ENCODE measurements at places on chromosomes 12 and 14.

DNA sequence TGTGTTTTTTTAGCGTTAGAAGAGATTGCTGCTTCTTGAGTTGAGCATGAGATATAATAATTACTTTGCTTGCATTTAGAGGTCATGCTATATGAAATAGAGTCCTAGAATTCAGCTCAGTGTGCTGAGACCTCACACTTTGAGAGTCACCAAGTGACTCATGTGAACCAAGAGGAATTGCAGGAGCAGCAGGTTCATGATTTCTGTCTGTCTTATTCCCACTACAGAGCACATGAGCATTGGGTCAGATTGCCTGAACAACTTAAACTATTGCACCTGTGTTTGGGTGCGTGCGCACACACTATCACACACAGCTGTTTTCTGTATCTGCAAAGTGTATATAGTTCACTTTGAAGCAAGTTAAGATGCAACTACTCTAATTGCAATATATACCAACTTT, 109.3 kb downstream of the FGD4 start:
- no peak for DNase-seq

DNA sequence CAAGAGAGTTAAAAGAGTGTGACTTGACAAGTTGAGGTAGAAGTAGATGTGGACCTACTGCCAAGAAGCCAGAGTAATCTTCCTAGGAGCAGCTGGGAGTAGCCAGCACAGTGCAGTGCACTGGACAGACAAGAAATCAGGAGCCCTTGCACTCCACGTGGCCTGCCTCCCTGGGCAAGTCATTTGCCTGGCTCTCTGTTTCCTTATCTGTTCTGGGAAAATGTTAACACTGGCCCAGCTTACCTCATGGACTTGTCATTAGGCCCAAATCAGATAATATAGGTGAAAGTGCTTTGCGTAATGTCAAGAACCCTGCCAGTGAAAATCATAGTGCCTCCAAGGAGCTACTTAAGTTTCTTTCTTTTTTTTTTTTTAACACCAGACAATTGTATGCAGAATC, 19.2 kb downstream of the SLC7A8 start:
- no peak for DNase-seq

DNA sequence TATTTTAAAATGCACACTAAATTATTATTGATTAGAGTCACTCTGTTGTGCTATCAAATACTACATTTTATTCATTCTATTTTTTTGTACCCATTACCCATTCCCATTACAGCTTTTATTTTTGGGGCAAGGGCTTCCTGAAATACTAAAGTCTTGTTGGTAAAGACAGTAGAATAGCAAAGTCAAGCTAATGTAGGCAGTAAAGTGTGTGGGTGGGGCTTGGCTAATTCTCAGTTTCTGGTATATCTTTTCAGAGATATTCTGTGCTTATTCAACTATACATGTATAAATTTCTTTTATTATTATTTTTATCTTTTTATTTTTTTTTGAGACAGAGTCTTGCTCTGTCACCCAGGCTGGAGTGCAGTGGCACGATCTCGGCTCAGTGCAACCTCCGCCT, 22.3 kb upstream of the PHC1 start:
- DNase-seq = no peak

- no peak for DNase-seq
Measured at GRCh38 chr14:81511111-81511904, 22.3 kb downstream of the SEL1L start.

DNA sequence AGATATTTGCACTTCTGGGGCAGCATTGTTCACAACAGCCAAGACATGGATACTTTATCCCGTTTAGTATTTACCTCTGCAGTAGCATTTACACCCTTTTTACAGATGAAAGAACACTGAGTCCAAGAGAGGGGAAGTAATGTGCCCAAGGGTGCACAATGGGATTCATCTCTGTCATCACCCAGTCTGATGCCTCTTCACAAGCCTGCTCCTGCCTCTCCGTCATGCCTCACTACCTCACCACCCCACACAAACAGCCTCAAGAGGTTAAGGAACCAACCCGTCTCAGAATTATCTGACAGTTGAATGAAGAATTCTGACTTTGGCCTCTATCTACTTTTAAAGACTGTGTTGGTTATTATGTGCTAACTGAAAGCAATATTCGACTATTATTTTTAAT, 368.4 kb downstream of the ATP23 start:
- no peak for DNase-seq

DNA sequence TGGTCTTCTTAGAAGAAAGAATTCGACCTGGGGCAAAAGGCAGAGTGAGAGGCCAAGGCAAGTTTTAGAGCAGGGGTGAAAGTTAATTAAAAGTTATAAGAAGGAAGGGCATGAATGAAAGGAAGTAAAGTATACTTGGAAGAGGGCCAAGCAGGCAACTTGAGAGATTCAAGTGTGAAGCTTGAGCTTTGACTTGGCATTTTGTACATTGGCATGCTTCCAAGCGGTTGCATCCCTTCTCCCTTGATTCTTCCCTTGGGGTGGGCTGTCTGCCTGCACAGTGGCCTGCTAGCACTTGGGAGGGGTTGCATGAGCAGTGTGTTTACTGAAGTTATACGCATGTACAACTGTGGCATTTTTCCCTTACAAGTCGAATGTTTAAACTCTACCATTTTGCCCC, 74.8 kb upstream of the MGAT4C start:
- no peak for DNase-seq

GRCh38 chr14:94378527-94379290, 9.7 kb downstream of the SERPINA1 start:
- no peak for DNase-seq

- no peak for DNase-seq
Measured at GRCh38 chr12:50041062-50041860, 16.0 kb upstream of the RACGAP1 start.

GRCh38 chr12:68786929-68787328, 21.0 kb upstream of the MDM2 start:
- no peak for DNase-seq

GRCh38 chr12:42790761-42791151, 201.2 kb upstream of the PRICKLE1 start:
- no peak for DNase-seq

DNA sequence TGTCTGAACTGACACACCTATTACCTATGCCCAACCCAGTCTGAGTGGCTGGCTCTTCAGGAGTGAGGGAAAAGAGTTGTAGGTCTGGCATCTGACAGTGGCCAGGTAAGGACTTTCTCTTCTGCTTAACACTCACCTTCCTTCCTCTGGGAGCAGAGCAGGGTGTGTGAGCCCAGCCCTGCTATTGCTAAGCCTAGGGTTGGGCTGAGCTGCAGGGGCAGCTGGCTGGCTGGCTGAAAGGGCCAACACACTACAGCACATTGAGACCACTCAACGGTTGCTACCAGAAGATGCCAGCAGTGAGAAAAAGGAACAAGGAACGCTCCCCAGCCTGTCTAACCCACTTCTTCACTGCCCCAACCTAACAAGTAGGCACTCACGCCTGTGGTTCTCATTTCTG, 201.2 kb downstream of the DPF3 start:
- no peak for DNase-seq

DNA sequence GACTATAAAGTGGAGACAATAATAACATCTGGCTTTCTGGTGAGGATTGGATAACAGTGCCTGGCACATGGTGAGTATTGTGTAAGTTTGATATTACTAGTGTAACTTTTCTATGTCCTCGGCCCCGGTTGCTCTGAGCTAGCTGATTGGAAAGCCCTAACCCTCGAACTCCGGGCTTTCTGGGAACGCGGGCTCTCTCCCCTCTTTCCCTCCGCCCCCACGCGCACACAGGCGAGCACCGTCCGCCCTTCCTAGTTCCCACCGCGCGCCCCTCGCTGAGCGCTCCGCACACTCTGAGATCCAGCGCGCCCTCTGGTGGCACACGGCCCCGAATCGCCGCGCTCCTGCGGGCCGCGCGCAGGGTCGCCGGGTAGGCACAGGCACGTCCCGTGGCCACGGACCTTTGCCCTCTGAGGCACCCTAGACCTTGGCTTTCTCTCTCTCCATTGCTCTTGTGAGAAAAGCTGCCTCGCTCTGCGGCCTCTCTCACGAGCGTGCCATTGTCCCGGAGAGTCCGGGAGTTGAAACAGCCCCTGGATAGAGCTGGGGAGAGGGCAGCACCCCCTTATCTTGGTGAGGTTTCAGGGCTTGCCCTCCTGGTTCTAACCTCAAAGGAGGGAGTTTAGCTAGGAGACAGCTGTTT, 23.2 kb upstream of the ESRRB start:
- peak; percentile 62 for DNase-seq

GRCh38 chr14:85338895-85339294, 191.0 kb upstream of the FLRT2 start:
- no peak for DNase-seq

DNA sequence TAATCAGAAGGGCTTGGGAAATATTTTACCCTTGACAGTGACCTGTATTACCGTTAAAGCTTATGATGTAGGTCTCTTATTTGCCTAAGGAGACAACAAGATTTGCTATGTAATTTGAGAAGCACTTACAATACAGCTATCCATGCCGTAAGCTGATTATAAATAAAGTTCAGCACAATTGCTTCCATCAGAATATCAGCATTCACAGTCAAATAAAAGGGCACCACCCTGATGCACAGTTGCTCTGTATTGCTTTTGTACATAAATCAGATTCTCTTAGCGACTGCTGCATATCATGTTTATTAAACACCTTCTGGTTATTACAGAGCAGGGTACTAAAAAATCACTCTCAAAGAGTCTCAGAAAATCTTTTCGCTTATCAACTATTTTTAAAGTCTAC, 67.3 kb upstream of the VRK1 start:
- DNase-seq = no peak

DNA sequence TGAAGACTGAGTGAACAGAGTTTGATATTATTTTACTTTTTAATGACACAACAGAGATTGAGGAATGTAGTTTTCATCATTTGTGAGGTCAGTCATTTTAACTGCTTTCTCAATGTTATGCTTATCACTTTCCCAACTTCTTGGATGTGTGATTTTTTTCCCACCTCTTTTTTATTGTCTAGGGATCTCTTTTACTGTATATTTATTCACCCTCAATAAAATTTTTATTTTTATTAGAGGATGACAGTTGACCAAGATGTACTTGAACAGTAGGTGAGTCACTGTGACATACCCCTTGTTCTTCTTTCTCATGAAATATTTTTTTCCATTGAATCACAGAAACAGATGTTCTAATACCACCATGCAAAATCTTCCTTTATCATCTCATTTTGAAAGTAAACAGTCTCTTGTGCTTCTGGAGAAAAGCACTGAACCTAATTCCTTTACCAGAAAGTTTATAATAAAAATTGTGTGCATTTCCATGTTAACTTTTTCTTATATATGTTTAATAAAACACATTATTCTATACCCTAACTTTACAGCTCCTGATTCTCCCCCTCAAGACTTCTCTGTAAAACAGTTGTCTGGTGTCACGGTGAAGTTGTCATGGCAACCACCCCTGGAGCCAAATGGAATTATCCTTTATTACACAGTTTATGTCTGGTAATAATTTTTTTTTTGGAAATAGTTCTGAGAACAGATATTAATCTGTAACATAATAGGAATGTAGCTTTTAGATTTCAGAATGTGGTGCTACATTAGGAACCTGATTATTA, 65.9 kb downstream of the PTPRQ start:
- DNase-seq = no peak

- no peak for DNase-seq
Measured at GRCh38 chr12:50047693-50048250, 9.6 kb upstream of the ASIC1 start.

GRCh38 chr12:128637642-128638606, 185.8 kb downstream of the SLC15A4 start:
- DNase-seq = no peak

DNA sequence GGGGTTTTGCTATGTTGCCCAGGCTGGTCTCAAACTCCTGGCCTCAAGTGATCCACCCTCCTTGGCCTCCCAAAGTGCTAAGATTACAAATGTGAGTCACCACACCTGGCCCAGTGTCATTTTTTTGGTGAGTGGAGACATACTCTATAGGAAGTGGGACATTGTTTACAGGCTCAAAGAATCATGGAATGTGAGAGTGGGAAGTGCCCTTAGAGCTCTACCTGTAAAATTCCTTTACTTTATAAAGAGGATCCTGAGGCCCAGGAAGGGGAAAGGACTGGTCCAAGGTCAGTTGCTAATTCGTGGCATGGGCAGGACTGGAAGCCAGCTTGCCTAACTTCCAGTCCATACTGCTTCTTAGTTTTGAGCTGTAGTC, 8.7 kb upstream of the ADCK1 start:
- DNase-seq = no peak

GRCh38 chr12:109925185-109925840, 25.2 kb downstream of the TCHP start:
- DNase-seq = no peak

- DNase-seq = no peak
Measured at GRCh38 chr12:108905725-108906124, 25.8 kb downstream of the DAO start.

GRCh38 chr12:112782943-112783342, 8.6 kb upstream of the RPH3A start:
- DNase-seq = no peak

DNA sequence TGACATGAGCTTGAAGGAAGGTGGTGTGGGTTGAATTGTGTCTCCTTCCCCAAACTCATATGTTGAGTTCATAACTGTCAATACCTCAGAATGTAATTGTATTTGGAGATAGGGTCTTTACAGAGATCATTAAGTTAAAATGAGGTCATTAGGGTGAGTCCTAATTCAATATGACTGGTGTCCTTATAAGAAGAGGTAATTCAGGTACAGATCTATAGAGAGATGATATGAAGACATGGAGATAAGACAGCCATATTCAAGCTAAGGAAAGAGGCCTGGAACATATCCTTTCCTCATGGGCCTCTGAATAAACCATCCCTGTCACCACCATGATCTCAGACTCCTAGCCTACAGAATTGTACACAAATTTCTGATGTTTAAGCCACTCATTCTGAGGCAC, 514.7 kb upstream of the MGAT4C start:
- no peak for DNase-seq

GRCh38 chr14:59292028-59292427, 103.6 kb downstream of the DAAM1 start:
- no peak for DNase-seq

DNA sequence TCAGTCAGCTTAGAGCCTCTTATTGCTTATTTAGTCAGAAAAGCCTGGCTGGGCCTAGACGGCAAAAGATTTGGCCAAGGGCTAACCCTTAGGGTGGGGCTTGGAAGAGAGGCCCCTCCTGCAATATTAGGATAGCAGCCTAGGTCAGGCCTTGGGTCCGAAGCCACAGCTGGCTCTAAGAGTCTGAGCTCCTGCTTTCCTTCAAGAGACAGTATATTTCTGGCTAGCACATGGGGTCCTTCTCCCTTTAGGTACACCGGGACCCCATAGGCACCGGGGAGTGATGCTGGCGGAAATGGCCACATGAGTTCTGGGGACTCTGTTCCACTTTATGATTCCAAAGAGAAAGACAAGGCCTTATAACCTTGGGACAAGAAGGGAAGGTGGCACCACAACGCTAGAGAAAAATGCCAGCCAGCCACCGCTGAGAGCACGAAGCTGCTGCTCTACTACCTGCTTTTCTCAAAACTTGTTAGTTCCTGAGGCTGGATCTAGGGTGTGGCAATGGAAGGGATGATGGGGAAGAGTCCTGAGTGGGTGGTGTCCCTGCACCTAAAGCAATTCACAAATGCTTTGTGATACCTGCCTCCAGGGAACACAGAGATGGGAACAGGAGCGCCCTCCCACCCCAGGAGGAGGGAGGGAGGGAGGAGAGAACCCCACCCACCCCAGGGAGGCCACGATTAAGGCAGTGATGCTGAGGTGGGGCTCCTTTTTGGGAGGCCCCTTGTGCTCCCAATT, 3.1 kb upstream of the AVIL start:
- DNase-seq = no peak

- no peak for DNase-seq
Measured at GRCh38 chr14:98200601-98201000, 1071.4 kb downstream of the BCL11B start.

GRCh38 chr12:27979145-27979544, 6.6 kb upstream of the PTHLH start:
- DNase-seq = no peak

Data from stimulated activated CD4-positive, alpha-beta T cell treated with anti-CD3 and anti-CD28 coated beads, Interleukin-4, amount 100 ng/mL, for 1 hour (primary cell).